RPMI7951 (cell line): ENCODE measurements at places on chromosomes 12 and 14. TPM values are rescaled to one million over a fixed set of nuclear protein-coding genes. Genes with fewer than 3 reads are reported as not detected.

The PLEKHD1 gene
- total RNA-seq: not detected in 2 replicates

The KRT71 gene
- total RNA-seq: not detected in 2 replicates

The KRT3 gene
- total RNA-seq: 0.12 TPM in 1 of 2 replicates, not detected in the other

The RHOJ gene
- 0.10 and 0.12 TPM in 2 replicates for total RNA-seq

The PAX9 gene
- total RNA-seq: not detected in 2 replicates

GRCh38 chr14:89184952-89185351, 232.1 kb downstream of the FOXN3 start:
- DNase-seq: no peak

DNA sequence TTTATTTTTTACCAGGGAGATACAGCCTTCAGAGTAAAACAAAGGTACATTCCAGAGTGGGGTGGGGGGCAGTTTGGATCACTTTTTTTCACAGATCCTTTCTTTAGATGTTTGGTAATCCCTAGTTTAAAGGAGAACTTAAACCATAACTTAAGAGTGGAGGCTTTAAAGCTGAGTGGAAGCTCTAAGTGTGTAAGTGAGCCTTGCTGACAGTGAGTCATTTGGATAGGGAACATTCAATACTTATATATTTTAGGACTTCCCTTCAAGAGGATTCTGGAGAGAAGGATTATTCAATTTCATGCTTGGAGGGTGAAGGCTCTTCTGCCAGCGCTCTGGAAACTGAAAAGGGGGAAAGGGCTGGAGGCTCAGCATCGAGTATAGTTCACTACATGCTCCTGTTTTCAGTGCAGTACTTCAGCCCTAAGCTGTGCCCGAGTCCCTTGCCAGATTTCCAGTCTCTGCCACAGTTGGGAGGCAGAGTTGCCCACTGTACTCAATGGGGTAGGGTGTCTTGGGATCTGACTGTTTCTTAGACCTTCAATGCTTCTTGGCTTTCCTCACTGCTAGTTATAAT, 8.4 kb downstream of the PRKAG1 start:
- no peak for DNase-seq

DNA sequence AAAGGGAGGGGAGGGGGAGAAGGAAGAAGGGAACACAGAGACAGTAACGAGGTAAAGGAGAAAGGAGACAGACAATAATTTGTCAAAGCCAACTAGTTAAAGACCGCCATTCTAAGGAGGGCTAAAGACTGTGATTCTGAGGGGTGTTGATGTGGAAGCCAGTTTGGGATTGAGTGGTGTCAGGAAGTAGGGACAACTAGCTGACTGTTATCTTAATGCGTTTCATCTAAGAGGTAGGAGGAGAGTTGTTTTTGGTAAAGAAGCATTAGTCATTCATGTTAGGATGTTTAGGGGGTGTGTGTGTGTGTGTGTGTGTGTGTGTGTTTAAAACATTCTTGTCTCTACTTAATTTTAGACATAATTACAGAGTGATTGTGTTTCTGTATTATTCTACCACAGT, 95.0 kb downstream of the INSM2 start:
- DNase-seq: peak; percentile 9

DNA sequence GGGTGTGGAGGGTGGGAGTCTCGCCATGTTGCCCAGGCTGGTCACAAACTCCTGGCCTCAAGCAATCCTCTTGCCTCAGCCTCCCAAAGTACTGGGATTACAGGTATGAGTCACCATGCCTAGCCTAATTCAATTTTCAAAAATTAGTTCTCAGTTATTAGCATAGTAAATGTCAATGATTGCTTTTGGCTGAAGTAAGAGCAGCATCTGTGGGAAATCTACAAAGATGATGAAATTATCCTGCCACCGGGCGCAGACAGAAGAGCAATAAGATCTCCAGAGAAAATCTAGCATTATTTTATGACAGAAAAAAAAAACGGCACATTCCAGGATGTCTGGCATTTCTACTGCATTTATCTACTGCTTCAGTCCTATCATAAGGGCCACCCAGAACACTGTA, 97.9 kb upstream of the DAAM1 start:
- no peak for DNase-seq

DNA sequence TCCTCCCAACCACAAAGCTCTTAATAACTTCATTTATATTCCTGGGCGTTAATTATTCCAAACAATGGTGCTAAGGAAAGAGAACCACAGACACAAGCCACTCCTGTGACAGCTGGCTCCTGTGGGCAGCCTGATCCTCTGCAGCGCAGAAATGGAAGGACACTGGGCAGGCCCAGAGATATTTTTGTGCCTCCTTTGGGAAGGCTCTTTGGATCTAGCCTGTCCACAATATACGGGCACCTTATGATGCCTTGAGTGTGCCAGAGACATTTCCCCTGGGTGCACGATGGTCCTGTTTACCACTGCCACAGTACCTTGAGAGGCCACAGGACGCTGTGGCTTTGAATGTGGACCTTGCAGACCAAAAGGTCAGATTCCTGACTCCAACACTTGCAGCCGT, 2.1 kb downstream of the ASB2 start:
- DNase-seq: no peak

DNA sequence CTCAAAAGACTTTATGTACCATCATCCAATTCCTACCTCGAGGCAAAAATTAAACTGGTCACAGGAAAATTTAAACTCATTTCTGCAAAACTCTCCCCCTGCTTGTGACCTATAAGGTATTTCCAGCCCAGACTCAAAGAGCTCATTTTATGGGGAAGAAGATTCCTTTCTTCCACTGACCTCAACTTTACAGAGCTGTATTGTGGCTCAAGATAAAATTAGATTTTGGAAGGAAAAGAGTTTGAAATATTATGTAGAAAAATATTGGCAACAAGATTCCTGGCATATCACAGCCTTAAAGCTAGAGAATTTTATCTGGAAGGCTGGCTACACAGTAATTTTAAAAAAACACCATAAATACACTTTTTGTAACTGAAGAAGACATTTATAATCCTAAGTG, 91.7 kb downstream of the STXBP6 start:
- peak; percentile 36 for DNase-seq
